ENCODE measurements at places on chromosomes 2 and 18.

- DNase-seq, result no peak
Measured at GRCh38 chr2:160993654-160994061, 166.6 kb upstream of the TANK start.

GRCh38 chr2:120239488-120240287 lies 13.0 kb upstream of the RALB start:
- DNase-seq, result no peak

DNA sequence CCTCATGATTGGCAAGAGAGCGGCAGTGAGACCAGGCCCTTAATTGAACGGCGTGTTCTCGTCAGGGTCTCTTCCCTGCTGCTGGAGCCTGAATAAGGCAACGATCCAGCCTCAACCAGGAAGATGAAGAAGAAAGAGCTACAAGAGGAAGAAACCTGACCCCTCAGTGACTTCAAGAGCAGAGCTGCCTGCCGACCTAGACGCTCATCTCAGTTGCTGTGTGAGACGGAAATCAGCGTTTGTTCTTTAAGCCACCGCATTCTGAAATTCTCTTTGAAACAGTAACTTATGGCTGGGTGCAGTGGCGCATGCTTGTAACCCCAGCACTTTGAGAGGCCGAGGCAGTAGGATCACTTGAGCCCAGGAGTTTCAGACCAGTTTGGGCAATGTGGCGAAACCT lies 29.6 kb upstream of the KCNG3 start:
- no peak for DNase-seq

DNA sequence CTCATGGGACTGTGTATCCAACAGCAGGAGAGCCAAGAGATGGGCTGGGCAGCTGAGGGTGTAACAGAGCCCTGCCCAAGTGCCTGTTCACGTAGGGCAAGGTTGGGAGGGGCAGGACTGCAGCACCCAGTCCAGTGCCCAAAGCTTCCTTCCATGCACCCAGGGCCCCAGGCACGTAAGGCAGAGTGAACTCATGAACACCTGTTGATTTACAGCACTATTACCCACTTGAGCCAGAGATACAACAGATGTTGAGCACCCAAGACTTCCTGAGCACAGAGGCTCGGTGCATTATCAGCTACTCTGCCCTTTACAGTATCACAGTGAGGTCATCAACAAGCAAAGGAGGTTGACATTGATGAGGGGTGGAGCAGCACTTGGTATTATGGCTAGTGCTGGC lies 50.2 kb upstream of the FHL2 start:
- no peak for DNase-seq

- no peak for DNase-seq
Measured at GRCh38 chr2:86781363-86781762, 9.3 kb downstream of the CD8A start.

DNA sequence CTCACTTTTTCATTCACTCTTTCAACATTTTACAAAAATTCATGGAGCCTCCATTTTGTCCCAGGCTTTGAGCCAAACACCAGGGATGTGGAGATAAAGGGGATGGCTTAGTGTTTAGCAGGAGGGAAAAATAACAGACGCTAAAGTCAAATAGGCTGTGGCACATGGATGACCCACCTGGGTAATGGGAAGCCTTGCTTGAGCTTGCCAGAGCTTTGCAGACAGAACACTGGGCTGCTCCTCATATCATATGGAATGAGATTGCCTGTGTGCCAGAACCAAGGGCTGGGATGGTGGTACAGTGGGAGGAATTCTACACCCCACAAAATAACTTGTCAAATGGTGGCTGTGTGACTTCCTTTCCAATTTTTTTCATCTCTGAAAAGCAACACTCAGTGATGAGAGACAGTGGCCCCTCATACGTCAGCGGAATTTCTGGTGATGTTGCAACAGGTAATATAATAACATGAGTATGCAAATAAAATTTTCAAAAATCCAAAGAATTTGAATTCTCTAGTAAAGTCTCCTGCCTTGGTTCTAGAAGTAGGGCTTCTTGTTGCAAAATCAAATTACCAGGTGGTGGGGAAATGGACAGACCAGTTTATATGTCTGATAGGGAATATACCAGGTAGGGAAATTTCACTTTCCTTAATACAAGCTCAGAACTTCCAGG lies 252.9 kb downstream of the CLIP4 start:
- DNase-seq, result no peak

DNA sequence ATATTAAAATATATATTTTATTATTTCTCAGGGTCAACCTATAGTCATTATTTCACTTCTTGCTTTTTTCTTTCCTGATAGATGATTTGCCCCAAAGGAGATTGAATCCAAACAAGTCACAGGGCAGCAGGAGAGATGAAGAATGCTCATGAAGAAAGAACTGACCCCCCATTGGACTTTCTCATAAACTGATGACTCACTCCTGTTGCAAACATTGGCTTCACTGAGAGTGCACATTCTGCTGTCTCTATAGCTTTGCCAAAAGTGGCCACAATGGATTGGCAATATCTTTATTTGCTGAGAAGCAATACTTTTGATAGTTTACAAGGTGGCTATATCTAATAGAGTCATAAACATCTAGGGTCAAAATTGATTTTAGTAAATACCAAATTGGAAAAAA lies 55.9 kb upstream of the ZNF385B start:
- DNase-seq, result no peak

DNA sequence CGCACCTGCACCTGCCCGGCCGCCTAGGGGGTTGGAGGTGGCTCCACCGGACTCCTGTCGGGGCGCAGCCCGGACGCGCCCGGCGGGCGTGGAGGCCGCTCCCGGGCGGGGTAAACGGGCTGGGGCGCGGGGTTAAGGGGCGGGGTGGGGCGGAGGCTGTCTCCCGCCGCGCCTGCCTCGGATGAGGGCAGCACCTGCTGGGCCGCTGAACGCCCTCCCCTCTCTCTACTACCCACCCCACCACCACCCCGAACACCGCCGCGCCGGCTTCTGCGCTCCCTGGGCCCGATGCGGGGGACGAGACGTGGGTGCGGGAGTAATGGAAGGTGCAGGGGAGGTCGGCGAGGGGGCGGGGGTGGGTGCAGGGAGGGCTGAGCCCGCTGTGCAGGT lies 224.8 kb upstream of the ID2 start:
- DNase-seq, result no peak

DNA sequence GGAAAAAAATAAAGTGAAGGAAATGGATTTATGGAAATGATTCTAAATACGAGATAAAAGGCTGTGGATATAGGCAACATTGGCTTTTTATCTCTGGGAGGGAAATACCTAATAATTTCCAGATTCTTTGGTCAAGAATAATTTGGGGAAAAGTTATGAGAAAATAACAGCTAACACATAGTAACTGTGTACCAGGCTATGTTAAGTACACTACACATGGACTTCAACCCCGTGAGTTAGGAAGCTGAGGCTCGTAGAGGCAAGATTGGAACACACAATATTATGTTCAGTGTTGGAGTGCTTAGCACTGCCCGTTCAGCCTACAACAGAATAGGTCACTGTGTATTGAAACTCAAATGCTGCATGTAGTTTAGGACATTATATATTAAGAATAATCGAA lies 34.3 kb upstream of the GPD2 start:
- no peak for DNase-seq

GRCh38 chr2:117948615-117949014 lies 65.3 kb downstream of the CCDC93 start:
- DNase-seq, result no peak

GRCh38 chr2:38722271-38723061 lies 28.7 kb downstream of the SRSF7 start:
- no peak for DNase-seq

- no peak for DNase-seq
Measured at GRCh38 chr2:1750270-1750932, 6.1 kb upstream of the PXDN start.

- DNase-seq, result no peak
Measured at GRCh38 chr18:50358844-50359243, 16.0 kb upstream of the SKA1 start.

GRCh38 chr2:205771031-205771430 lies 88.7 kb downstream of the NRP2 start:
- no peak for DNase-seq

- no peak for DNase-seq
Measured at GRCh38 chr2:140586379-140586778, 1544.4 kb downstream of the LRP1B start.

- no peak for DNase-seq
Measured at GRCh38 chr2:2597712-2598111, 266.6 kb upstream of the MYT1L start.

- no peak for DNase-seq
Measured at GRCh38 chr2:200451511-200451910, 58.4 kb downstream of the KCTD18 start.

DNA sequence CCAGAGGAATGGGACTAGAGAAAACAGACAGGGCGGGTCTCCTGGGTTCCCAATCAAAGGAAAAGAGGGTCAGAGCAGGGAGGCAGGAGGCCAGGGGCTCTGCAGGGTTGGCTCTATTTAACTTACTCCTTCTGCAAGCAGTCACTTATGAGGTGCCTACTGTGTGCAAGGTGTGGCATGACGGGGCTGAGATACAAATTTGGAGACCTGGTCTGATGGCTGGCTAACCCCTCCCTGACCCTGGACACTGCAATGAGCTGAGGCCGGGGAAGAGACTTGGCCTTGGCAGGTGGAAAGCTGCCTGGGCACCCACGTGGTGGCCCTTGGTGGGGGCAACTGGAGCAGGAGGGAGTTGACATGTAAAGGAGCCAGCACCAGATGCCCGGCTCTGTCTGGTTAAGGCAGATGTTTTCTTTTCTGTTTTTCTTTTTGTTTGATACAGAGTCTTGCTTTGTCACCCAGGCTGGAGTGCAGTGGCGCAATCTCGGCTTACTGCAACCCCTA lies 148.5 kb upstream of the GATA6 start:
- no peak for DNase-seq

DNA sequence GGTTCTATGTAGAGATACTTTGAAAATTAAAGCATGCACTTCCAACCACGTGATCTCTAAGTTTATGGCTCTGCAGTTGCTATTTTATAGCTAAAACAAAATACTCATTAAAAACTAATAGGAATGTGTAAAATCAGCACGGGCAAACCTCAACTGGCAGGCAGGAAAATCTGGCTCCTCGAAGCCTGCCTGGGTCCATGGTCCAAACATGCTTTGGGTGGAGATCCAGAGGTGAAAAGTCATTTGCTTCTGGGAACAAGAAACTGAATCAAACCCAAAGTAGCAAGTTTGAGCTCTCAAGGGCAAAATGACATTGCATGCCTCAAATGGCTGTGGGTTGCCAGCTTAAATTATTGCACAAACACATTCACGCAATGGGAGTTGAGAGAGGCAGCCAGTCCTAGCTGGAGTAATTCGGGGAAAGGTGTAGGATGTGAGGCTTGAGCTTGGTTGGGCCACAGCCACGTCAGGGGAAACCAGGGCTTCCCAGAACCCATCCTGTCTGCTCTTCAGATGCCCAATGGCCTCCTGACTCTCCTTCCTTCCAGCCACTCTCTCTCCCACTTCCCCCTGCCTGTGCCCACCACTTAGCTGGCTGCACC lies 75.2 kb upstream of the LCLAT1 start:
- DNase-seq, result no peak

- no peak for DNase-seq
Measured at GRCh38 chr2:159200498-159200897, 86.0 kb downstream of the WDSUB1 start.

- DNase-seq, result no peak
Measured at GRCh38 chr18:21453511-21453901, 147.0 kb downstream of the ESCO1 start.

DNA sequence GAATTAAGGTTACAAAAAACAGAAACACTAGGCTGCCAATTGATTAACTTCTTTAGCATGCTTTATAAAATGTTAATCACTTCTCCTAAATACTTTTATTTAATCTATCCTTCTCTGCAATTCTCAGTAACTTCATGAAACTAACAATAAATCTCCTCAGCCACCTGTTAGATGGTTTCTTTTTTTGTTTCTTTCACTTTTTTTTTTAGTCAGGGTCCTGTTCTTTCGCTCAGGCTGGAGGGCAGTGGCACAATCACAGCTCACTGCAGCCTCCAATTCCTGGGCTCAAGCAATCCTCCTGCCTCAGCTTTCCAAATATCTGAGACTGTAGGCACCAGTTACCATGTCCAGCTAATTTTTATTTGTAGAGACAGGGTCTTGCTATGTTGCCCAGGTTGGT lies 213.4 kb upstream of the STK17B start:
- no peak for DNase-seq

DNA sequence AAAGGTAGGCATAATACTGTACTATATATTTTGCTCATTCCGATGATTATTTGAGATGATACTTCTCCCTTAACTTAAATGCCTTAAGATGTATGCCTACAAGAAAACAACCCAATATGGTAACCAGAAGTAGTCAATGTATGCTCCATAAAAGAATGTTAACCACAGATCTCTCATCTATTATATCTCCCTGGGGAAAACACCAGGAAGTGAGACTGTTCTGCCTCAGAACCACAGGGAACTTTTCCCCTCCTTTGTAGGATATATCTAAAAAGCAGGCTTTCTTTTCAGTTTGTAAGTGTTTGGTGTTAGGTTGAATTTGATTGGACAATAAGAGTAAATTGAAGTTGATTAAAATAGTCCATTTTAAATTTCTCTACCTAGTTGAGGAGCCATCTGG lies 1160.5 kb upstream of the NXPH2 start:
- peak; percentile 92 for DNase-seq

- DNase-seq, result no peak
Measured at GRCh38 chr2:101679037-101679726, 18.3 kb upstream of the MAP4K4 start.

DNA sequence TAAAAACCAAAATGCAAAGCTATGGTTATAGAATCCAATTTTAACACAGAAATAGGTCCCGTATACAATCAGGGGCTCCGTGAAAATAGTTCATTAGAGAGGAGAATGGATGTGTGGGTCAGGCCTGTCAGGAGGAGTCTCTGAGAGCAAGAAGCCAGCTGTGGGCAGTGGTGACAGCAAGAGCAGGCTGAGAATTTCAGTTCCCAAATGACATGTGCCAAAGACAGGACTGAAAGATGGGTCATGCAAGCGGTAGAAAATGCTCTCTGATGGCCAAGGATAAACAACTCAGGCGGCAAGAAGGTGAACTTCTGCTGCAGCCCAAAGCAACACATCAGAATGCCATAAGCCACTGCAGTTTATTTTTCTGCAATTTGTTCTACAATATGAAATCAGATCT lies 100.4 kb downstream of the CCDC141 start:
- DNase-seq, result no peak

DNA sequence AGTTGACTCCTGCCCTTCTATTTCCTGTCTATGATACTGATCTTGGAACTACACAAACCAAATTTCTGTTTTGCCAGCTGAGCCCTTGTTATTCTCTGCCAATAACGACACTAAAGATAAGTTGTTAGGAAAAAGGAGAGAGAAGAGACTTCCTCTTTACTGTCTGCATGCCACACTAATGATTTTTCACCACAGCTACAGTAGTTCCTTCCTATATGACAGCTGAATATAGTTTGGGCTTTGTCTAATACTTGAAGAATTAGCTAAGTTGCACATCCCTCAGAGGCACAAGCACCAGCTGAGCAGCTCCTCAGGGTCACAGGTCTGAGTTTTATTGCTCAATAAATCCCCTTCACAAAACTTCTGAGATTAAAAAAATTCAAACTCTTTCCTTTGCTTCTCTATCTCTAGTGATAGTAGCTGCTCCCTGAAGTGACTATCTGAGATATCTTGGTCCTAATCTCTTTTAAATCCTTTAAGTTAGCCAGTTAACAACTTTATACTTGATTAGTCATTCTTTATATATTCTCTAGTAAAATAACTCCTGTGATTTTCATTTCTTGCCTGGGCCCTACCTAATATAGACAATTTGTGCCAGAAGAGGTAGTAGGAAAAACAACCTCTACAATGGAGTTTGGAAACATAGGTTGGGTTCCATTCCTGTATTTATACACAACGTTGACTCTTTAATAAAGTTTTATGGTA lies 253.0 kb upstream of the CNTNAP5 start:
- DNase-seq, result no peak
